PC-3 (cell line): ENCODE measurements at places on chromosomes 2 and 18. TPM values are rescaled to one million over a fixed set of nuclear protein-coding genes. Genes with fewer than 3 reads are reported as not detected.

Gene PARD3B
- total RNA-seq: 3.9 and 10.9 TPM in 2 replicates

Gene FABP1
- not detected in 2 replicates for total RNA-seq

DNA sequence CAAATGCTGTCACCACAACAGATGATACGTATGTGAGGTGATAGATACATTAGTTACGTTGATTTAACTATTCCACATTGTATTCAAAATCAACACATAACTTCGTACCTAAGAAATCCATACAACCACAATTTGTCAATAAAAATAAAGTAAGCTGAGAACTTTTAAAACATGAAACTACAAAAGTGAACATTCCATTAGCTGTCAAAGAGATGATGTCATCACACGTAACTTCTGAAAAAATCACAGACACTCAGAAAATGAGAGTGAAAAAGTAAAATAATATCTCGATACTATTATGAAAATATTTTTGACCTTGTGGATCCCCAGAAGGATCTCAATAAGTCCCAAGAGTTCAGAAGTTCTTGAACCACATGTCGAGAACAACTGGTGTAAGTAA lies 161.6 kb upstream of the GALNT13 start:
- no peak for DNase-seq

DNA sequence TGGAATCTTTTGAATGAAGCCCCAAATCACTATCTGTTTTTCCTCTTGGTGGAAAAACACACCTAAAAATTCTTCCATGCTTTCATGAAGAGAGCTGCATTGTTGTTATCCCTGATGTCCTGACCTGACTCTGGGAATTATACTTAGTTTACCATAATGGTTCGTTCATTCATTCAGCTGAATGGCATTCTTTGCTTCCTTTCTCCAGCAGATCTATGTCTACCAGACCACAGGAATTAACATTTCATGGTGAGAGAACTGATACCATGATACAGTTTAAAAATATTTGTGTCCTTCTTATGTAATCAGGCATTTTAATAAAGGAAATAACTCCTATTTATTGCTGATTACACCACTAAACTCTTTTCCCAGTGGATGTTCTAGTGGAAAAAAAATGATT lies 11.1 kb upstream of the SLC4A10 start:
- no peak for DNase-seq

Gene NOSTRIN
- total RNA-seq: 0.69 and 1.1 TPM in 2 replicates

- no peak for DNase-seq
These were observed 667 bp downstream of the GFPT1 start for GRCh38 chr2:69386360-69386759.

DNA sequence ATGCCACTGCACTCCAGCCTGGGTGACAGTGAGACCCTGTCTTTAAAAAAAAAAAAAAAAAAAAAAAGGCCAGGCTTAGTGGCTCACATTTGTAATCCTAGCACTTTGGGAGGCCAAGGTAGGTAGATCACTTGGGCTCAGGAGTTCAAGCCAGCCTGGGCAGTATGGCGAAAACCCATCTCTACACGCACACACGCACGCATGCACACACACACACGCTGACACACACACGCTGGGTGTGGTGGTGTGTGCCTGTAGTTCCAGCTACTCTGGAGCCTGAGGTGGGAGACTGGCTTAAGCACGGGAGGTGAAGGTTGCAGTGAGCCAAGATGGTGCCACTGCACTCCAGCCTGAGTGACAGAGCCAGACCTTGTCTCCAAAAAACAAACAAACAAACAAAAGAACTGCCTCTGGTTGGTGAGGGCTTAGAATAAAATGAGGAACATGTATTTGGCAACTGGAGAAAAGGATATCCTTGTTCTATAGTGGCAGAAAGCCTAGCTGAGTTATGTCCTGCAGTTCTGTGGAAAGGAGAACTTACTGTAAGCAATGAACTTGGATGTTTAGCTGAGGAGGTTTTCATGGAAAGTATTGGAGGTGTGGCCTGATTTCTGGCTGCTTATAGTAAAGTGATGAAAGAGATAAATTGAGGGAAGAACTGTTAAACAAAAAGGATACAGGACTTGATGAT lies 34.0 kb downstream of the HAT1 start:
- no peak for DNase-seq

DNA sequence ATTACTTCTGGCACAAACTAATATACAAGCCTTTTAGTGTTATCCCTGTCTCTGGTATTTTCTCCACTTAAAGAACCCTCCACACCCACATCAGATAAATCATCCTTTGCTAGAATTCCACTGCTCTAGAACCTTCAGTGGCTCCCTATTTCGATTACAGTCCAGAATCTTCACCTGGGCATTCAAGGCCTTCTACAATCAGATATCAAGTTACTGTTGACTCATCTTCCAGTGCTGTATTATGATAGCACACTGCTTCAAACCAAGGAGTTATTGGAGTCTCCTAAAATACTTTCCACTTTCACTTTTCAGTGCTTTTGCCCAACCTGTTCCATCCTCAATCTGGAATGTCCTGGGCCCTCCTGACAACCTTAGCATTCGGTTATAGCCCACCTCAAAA lies 3.4 kb downstream of the CGREF1 start:
- DNase-seq: peak; percentile 26

DNA sequence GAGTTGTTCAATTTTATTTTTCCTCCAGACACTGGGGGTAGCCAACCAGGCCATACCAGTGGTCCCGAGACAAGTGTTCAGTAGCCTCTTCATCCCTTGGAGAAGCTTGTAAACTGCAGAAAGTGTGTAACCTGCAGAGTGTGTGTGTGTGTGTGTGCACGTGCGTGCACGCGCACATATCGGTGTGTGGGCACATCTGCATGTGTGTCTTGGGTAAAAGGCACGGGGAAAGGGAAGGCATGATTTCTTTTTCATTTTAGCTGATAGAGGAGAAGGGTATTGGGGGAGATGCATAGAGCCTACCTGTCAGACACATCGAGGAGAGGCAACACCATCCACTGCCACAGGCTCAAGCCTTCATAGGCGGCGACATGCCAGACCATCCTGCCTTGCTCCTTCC lies 181.4 kb downstream of the CLIP4 start:
- DNase-seq: no peak

Gene NMUR1
- 0.17 TPM in 1 of 2 replicates, not detected in the other for total RNA-seq

Gene DSEL
- 17.2 and 19.0 TPM in 2 replicates for total RNA-seq

Gene KATNAL2
- total RNA-seq: 2.0 and 6.6 TPM in 2 replicates

DNA sequence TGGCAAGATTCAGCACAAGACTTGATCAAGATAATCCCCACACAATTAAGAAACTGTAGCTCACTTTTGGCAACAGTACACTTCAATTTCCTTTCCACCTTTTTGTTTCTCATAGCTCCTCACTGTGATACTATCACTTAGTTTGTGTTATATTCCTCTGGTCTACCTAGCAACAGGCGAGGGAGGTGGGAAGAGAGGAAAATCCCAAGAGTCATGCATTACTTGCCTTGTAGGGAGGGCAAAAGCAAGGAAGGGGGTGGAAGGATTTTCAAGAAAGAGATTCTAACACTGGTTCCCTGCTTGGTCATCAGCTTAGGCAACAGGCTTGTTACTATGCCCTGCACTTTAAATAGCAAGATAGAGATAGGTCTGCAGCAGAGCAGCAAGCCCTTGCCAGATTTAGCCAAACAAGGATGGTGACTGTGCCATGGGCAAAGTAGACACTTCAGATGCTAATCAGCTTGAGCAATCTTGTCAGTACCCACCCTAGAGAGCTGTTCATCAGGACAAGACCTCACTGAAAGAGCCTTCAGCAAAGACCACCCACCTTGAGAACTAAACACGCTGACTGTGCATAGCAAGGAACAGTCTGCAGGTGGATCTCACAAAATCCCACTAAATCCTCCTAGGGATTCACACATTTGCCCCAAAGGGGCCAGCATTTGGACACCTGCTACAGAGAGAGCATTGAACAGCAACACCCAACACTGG lies 134.6 kb downstream of the MBD2 start:
- DNase-seq: no peak

GRCh38 chr2:11781602-11782001 lies 35.2 kb downstream of the LPIN1 start:
- no peak for DNase-seq

GRCh38 chr2:63692002-63692606 lies 103.3 kb downstream of the MDH1 start:
- peak; percentile 74 for DNase-seq

DNA sequence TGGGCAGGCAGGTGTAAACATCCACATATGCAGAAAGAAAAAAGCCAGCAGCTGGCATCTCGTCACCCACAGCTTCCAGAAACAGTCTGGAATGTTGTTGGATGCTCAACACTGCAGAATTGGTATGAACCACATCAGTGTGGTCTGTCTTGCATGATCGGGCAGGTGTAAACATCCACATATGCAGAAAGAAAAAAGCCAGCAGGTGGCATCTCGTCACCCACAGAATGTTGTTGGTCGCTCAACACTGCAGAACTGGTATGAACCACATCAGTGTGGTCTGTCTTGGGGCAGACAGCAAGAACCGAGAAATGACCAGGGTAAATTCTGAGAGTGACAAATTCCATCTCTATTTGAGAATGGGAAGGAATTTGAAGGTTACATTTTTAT lies 39.6 kb downstream of the DOCK10 start:
- DNase-seq: peak; percentile 58

DNA sequence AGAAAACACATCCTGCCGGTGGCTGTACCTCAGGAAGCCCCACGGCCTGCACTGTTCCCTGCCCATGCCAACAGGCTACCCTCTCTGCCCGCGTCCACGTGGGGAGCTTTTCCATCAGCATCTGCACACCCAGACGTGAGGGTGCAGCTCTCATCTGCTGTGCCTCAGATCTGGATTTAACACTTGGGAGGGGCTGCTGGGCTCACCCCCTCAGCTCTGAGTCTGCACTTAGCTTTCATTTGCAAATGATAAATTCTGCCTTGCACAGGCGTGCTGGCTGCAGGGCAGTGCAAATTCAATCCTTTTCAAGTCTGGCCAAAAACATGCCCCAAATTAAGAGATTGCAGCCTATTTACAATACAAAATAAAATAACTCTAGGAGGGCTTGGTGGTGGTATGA lies 245.7 kb downstream of the TWIST2 start:
- no peak for DNase-seq

DNA sequence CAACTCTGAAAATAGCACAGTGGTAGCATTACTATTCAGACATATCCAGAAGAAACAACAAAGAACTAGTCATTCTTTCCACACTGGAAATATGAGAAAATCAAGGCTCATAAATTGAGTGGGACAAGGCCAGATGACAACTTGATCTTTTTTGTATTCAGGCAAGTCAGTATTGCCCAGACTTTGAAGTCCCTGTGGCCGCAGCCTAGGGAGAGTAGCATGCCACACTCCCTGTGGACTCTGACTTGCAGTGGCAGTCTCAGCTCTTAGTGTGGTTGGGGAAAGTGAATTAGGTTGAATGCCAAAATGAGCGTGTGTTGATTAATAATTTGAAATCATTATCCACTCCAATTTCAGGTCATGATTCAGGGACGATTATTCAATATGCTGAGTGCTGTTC lies 53.8 kb upstream of the TMEM177 start:
- no peak for DNase-seq

Gene SATB2
- 3.0 and 5.1 TPM in 2 replicates for total RNA-seq

- peak; percentile 98 for DNase-seq
These were observed 86.6 kb downstream of the ITGB1BP1 start for GRCh38 chr2:9336576-9337314.

- DNase-seq: peak; percentile 78
These were observed 44.0 kb downstream of the PDCL3 start for GRCh38 chr2:100606726-100607343.

- DNase-seq: no peak
These were observed 128.5 kb upstream of the SP5 start for GRCh38 chr2:170586571-170587095.

DNA sequence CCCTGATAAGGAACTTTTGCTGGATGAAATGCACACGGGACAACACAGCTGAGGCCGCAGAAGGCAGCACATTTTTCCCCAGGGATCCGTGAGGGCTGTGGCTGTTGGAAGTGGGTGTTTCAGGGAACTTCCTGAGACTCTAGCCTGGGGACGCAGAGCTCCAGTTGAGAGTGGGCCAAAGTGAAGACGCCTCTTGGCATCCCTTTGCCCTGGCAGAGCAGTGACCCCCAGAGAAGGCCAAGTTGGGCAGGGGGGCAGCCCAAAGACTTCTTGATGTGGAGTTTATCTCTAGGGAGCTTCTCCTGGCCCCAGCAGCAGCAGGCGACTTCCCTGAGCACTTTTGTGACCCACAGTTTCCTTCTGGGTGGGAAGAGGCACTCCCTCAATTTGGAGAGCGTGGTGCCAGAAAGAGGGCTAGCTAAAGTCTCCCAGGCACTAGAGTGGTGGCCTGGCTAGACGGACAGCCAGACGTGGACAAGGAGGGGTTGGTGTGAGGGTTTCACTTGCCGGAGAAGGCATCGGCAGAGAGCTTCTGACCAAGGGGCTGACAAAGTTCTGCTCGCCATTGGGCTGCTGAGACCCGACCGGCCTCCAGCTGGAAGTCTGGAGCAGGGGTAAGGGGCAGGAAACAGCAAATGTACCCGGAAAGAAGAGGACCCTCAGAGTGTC lies 108.8 kb downstream of the ACKR3 start:
- DNase-seq: no peak

Gene HES6
- total RNA-seq: 9.8 and 19.6 TPM in 2 replicates

DNA sequence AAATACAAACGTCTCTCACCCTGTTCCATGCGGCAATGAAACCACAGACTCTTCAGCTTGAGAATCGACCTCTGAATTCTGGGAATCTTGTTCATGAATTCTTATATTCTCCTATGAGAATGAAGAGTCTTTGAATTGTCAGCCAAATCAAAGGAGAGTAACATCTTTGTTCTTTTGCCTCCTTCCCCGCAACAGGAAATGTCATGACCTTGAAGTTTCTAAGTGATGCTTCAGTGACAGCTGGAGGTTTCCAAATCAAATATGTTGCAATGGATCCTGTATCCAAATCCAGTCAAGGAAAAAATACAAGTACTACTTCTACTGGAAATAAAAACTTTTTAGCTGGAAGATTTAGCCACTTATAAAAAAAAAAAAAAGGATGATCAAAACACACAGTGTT lies 21.8 kb downstream of the TNFAIP6 start:
- no peak for DNase-seq

Gene ACKR3
- total RNA-seq: 0.86 and 3.1 TPM in 2 replicates

DNA sequence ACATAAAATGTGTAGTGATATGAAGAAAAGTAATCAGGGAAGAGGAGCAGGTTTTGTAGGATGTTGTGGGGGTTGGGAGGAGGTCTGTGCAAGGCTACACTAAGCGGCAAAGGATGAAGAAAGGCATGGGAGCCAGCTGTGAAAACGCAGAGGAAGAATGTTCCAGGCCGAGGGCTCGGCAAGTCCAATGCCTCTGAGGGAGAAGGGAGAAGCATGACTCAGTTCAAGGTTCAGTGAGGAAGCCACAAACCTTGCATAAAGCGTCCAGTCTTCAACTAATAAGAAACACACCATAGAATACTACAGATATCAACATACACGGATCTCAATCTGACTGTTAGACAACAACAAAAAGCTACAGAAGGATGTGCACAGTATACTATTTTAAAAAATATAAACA lies 16.2 kb downstream of the EPB41L3 start:
- DNase-seq: no peak

DNA sequence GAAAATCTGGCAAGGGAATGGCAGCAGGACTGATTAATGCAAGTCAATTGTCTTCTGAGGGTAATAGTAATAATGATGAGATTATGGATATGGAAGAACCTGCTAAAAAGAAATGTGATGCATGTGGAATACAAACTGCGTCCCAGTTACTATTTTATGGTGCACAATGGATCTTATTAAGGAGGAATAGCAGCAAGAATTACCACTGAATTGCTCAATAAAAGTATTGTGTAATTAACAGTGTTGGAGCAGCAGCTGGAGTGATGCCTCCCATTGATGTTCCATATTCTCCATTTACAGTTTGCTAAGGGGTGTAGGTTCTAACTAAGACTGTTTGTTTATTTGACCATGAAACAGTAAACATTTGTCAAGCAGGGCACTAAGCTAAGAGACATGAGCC lies 167.9 kb downstream of the HRH4 start:
- DNase-seq: no peak
